ENCODE measurements at places on chromosomes 7 and 10. TPM values are rescaled to one million over a fixed set of nuclear protein-coding genes. Genes with fewer than 3 reads are reported as not detected.

The CHAT gene
- total RNA-seq, result not detected

GRCh38 chr7:996079-996872, 13.3 kb downstream of the CYP2W1 start:
- no peak for DNase-seq

GRCh38 chr7:81514546-81514945, 255.3 kb downstream of the HGF start:
- DNase-seq, result no peak

GRCh38 chr7:99184532-99185218, 23.2 kb downstream of the KPNA7 start:
- no peak for DNase-seq

DNA sequence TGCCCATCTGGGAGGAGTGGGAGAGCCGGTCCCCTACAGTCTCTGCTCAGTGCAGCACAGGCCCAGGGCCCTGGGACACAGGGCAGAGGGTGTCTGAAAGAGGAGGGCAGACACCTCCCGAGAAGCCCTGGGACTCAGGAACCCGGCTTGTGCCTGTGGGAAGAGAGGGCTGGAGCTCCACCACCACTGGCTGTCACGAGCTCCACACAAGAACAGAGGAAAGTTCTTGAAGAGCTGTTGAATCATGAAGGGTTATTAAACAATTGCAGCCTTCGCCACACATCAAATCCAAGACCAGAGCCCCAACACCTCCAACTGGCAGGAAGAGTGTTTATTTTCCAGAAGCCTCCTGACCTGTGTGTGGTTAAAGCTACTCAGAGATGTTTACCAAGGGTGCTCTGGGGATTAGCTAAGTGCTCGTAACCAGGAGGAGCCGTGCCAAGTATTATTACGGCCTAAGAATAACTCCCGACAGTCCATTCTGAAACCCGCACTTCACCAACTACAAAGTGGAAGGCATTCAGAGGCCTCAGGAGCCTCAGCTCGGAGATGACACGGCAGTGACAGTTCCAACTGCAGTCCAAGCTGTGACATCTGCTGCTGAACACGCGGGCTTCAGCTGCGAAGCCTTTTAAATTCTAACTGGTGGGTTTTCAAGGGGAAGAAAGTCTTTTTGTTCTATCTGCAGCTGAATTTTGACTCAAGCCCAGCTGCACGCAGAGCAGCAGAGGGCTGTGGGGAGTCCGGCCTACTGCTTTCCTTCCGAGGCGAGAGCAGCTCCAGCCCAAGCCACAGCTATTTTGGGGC, 75.1 kb downstream of the MAD1L1 start:
- peak; percentile 96 for DNase-seq

DNA sequence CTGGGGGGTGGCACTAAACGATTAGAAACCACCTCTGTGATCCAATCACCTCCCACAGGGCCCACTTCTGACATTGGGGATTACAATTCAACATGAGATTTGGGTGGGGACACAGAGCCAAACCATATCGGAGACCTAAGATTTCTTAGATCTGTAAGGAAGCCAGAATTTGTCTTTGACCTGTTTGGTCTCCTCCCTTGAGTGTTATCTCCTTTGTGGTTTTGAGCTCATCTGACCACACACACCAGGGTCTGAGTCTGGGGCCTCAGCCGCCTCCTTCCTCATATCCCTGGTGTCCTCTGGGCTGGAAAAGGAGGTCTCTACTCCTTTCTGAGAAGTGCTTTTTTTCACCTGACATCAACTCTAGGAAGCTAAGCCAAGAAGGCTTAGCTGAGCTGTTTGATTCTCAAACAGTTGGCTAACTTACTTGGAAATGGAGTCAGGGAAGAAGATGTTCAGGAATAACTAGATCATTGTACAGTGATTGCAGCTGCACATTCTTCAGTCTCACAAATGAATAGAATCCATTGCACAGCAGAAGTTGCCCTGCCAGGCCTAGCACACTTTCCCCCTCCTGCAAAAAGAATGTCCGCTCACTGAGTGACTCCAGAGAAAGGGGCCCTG, 167.4 kb downstream of the ARHGAP21 start:
- DNase-seq, result no peak

DNA sequence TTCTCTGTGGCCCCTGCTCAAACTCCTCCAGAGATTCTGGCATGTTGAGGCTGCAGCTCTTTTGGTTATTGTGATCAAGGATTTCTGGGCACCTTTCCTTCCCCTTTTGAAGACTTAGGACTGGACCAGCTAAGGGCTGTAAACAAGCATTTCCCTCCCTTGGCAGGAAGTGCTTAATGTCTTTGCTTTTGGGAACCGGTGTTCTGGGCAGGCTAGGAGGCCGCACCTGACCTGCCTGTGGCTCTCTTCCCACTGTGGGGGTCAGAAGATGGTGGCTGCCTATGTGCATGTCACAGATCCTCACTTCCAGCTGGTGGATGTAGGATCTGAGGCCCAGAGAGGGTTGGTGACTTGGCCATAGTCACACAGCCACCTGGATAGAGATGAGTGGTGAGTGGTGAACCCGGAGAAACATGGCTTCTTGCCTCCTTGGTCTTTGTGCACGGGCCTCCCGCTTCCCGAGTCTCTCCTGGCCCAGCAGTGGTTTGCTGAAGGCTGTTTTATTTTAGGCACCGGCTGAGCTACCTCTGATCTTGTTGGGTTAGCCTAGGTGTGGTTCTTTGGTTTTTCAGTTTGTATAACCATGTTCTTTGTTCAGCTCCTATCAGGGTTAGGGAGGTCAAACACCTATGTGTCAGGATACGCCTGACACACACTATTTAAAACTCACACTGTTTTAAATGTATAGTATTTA, 82.0 kb downstream of the GRK5 start:
- DNase-seq, result no peak
